Upper lobe of right lung (tissue), 1 donor: ENCODE measurements at places on chromosomes 2 and 18. TPM values are rescaled to one million over a fixed set of nuclear protein-coding genes. Genes with fewer than 3 reads are reported as not detected.
A peak's percentile ranks its signal among the peaks of the same experiment; 100 is the strongest.

- no peak for DNase-seq
- peaks cover 57% of the 10 kb centered on the region for H3K4me1 ChIP-seq
- H3K4me3 ChIP-seq: no peak overlapping the region
- H3K27ac ChIP-seq: peak overlapping the region; percentile 72
- H3K27me3 ChIP-seq: no peaks in the 10 kb centered on the region
- no peaks in the 10 kb centered on the region for H3K36me3 ChIP-seq
Measured at GRCh38 chr2:197207106-197207505, 103.5 kb downstream of the ANKRD44 start.

GRCh38 chr18:31825772-31826171 is 65.1 kb upstream of the SLC25A52 start:
- H3K4me3 ChIP-seq: no peak overlapping the region
- no peak overlapping the region for H3K27ac ChIP-seq
- DNase-seq: no peak
- no peaks in the 10 kb centered on the region for H3K4me1 ChIP-seq
- H3K36me3 ChIP-seq: peaks cover 13% of the 10 kb centered on the region

GRCh38 chr2:55025082-55025481 is 25.2 kb downstream of the RTN4 start:
- no peaks in the 10 kb centered on the region for H3K27me3 ChIP-seq
- no peak overlapping the region for H3K27ac ChIP-seq
- H3K4me1 ChIP-seq: peaks cover 30% of the 10 kb centered on the region

DNA sequence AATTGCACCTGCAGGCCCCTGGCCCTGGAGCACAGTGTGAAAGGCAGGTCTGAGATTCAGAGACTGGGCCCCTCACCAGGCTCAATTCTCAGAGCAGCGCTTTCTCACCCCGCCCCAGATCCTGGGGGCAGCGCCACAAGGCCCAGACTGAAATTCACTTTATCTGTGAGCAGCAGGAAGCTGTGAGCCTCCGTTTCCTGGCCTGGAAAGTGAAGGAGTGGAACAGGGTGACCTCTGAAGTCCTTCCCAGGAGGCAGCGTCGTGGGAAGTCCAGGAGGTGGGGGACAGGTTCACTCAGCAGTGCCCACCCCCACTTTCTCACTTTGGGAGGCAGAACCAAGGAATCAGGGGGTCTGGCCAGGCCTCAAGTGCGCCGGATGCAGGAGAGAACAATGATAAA is 235.4 kb downstream of the NDUFA10 start:
- no peak overlapping the region for H3K27ac ChIP-seq
- no peaks in the 10 kb centered on the region for H3K36me3 ChIP-seq
- H3K27me3 ChIP-seq: no peaks in the 10 kb centered on the region
- DNase-seq: no peak
- no peak overlapping the region for H3K4me3 ChIP-seq
- no peaks in the 10 kb centered on the region for H3K4me1 ChIP-seq

GRCh38 chr2:237348281-237348865 is 65.6 kb downstream of the COL6A3 start:
- H3K27ac ChIP-seq: no peak overlapping the region
- H3K27me3 ChIP-seq: peaks cover 7% of the 10 kb centered on the region
- DNase-seq: no peak
- H3K4me3 ChIP-seq: no peak overlapping the region
- no peaks in the 10 kb centered on the region for H3K4me1 ChIP-seq
- peaks cover 22% of the 10 kb centered on the region for H3K36me3 ChIP-seq

DNA sequence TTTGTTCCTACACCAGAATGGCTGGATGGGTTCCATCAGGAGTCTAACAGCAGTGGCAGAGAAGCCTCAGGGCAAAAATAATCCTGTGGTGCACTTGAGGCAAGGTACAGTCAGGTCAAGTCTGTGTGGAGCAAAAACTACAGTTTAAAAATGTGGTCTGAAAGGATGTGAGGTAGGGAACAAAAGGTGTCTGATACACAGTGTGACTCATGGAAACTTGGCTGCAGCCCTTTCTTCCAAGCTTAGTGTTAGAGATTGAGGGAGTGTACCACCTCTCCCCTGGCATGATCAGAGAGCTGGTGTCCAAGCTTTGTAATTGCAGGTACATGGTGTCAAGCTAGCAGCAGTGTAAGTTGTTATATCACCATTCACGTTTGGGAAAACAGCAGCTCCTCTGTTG is 8.9 kb downstream of the ANKAR start:
- H3K4me3 ChIP-seq: no peak overlapping the region
- no peaks in the 10 kb centered on the region for H3K27me3 ChIP-seq

- H3K27me3 ChIP-seq: no peaks in the 10 kb centered on the region
- no peaks in the 10 kb centered on the region for H3K36me3 ChIP-seq
- DNase-seq: no peak
- H3K4me1 ChIP-seq: no peaks in the 10 kb centered on the region
- H3K27ac ChIP-seq: no peak overlapping the region
Measured at GRCh38 chr2:112883669-112884068, 27.3 kb upstream of the IL37 start.

- H3K36me3 ChIP-seq: no peaks in the 10 kb centered on the region
- peaks cover 6% of the 10 kb centered on the region for H3K4me1 ChIP-seq
- peak; percentile 73 for DNase-seq
- H3K4me3 ChIP-seq: no peak overlapping the region
Measured at GRCh38 chr2:152505495-152505906, 170.5 kb downstream of the FMNL2 start.

DNA sequence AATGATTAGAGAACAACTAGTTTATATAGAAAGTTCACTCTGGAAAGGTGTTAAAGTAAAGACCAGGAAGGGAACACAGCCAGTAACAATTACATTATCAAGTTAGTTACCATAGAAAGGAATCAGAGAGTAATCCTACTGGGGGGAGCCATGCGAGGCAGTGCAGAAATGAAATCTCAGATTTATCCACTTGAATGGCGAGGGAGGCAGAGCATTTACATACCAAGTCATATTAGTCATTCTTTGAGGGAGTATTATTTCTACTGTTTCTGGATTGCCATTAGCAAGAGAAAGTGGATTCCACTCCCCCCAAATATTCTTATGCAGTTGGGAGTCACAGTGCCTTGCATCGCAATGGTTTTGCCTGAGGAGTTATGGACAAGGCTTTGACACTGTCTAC is 472.7 kb upstream of the TRIB2 start:
- H3K4me3 ChIP-seq: no peak overlapping the region
- H3K27me3 ChIP-seq: no peaks in the 10 kb centered on the region
- H3K36me3 ChIP-seq: no peaks in the 10 kb centered on the region
- H3K27ac ChIP-seq: no peak overlapping the region
- DNase-seq: no peak
- no peaks in the 10 kb centered on the region for H3K4me1 ChIP-seq

Gene FAM168B
- 77.8 TPM for total RNA-seq

Gene EML6
- total RNA-seq: 1.4 TPM

Gene PAX3
- not detected for total RNA-seq

Gene CTAGE1
- total RNA-seq: not detected

Gene ACMSD
- not detected for total RNA-seq

Gene TOGARAM2
- 0.72 TPM for total RNA-seq
